EL (cell line): ENCODE measurements at places on chromosomes 16 and 17.
A peak's percentile ranks its signal among the peaks of the same experiment; 100 is the strongest.

- peak; percentile 66 for DNase-seq
These were observed 969.7 kb downstream of the CDH11 start for GRCh38 chr16:64151990-64152767.

GRCh38 chr17:51427856-51428255 is 167.5 kb downstream of the UTP18 start:
- DNase-seq, result no peak

GRCh38 chr16:4360538-4361021 is 9.5 kb upstream of the PAM16 start:
- no peak for DNase-seq

DNA sequence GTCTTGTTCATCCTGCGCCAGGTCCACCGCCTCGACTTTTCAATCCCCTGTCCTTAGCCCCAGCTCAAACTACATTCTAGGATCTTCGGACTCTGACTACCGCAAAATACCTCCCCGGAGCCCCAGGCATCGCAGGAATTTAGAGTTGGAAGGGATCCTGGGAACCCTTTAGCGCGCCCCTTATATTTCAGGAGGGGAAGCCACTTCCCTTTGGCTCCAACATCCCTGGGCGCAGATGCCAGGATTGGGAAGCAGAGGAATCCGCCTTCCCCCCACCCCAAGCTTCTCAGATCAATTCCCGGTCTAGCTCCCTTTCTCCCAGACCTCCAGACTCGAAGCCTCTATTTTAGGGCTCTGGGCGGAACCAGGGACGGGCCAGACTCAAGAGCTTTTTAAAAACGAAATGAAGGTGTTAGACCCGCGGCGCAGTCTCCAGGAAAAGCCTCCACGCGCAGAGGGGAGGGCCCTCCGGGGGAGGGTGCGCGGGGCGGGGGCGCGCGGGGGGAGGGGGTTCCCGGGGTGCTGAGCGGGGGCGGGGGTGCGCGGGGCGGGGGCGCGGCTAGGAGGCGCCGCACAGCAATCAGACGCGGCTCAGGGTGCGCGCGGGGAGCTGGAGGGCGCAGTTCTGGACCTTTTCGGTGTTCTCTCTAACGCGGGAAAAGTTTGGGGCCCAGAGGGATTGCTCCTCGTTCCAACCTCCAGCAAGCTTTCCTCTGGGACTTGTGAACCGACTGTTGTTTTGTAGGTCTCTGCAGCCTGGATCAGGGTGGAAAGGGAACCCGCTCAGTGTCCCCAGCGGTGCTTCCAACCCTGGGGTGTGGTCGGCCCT is 1.6 kb downstream of the AHSP start:
- DNase-seq, result peak; percentile 58

DNA sequence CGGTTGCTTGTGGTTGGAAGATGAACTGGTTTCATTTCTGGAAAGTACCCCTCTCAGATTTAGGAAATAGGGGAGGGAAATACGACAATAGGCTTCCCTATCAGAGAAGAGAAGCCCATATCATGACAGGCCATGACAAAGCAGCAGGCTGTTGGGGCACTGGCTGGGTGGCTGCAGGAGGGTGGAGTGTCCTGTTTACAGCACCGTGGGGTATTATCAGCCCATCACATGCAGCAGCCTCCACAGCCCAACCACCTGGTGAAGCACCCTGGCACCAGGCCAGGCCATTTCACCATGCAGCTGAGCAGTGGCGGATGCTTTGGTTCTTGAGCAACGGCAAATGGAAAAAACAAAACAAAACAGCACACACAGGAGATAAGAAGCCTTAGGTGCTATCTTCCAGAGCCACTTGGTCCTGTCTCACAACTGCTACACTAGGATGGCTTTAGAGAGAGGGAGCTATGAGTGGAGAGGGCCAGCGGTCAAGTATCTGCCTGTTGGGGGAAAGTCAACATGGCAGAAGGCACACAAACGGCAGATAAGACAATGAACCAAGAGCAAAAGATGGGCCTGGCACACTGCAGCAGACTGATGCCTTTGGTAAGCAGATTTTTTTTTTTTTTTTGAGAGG is 24.2 kb downstream of the FAM117A start:
- no peak for DNase-seq

DNA sequence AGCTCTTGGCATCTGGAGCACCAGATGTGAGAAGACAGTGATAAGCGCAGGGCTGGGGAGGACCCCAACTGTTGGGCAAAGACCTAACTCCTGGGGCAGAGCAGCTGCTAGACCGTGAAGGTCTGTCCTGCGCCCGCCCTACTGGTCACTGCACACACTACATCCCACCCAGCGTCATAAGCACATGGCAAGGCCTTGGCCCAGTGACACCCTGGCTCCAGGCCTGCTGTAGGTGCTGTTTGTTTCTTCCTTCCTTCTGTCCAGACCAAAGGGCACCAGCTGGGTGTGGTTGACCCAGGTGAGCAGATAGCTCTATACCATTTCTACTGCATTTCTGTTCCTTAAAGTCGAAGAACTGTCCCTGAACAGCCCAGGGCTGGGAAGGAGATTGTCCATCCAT is 6.4 kb downstream of the TRPV3 start:
- no peak for DNase-seq

DNA sequence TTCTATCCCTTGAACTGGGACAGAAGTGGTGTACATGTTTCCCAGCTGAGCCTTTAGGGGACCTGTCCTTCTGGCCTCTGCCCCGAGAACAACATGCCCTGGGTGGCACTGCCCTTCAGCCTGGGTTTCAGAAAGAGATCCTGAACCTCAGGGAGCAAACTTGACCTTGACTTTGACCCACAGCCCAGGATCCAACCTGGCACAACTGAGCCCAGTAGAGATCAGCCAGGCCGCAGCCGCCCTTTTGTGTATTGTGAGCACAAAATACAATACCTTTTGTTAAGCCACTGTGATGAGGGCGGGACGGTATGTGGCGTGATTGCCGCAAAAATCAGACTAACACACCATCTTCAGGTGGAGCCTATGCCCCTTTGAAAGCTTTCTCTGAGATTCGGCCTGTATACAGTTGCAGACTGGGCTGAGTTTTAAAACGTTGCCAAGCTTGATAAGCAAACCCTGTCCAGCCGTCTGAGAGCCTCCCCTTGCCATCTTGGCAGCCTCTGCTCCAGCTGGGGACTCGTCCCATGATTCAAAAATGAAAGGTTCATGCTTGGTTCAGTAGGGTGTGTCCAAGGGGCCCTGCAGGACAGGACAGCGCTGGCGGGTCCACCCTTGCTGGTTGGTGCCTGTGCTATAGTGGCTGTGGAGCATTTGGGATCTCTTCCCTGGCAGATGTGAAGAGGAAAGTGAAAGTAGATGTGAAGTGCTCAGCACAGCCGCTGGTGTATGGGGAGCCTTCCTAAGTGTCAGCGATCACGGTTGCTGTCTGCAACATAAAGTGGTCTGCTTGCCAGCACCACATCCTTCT is 40.3 kb downstream of the FOXL1 start:
- DNase-seq, result no peak

- DNase-seq, result peak; percentile 23
These were observed 28.7 kb upstream of the GAS7 start for GRCh38 chr17:10226930-10227695.

DNA sequence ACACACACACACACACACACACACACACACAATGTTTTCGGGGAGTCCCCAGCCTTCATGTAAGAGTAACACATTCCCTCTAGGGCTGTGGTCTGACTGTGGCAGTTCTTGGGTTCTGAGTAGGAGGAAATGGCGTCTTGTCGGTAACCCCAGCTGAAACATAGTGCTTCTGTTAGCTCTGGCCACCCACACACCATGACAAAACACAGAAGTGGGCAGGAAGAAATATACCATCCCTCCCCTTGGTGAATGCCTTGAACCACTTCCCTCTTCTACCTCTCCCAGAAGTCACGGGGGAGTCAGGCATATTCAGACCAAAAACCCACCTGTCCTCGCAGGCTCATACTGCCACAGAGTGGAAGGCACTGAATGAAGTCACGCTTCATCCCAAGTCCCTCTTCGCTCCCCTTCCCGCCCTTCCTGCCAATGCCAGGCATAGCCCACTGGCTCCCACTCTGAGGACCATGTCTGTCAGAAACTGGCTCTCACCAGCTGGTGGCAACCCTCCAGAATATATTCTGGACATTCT is 11.5 kb downstream of the SLC35B1 start:
- no peak for DNase-seq

- DNase-seq, result no peak
These were observed 167.0 kb downstream of the MAP2K4 start for GRCh38 chr17:12187658-12188057.

- no peak for DNase-seq
These were observed 281.4 kb downstream of the CPPED1 start for GRCh38 chr16:12522334-12522733.

DNA sequence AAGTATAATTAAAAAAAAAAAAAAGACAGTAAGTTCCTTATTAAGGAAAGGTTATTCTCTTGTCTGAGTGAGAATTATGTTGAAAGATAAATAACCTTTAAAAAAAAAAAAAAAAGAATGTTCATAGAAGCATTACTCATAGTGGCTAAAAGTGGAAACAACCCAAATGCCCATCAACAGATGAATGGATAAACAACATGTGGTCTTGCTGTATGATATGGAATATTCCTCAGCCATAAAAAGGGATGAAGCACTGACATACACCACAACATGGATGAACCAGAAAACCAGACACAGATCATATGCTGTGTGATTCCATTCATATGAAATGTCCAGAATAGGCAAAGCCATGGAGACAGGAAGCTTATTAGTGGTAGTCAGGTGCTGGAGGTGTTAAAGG is 9.2 kb upstream of the CCNF start:
- no peak for DNase-seq

- DNase-seq, result peak; percentile 20
These were observed 34.1 kb upstream of the CDC6 start for GRCh38 chr17:40253565-40253964.

- no peak for DNase-seq
These were observed 35.0 kb downstream of the PSME3IP1 start for GRCh38 chr16:57150682-57151330.

- no peak for DNase-seq
These were observed 217.5 kb downstream of the SOX9 start for GRCh38 chr17:72338304-72338703.

- no peak for DNase-seq
These were observed 194.1 kb downstream of the GSG1L start for GRCh38 chr16:27869411-27869810.

- DNase-seq, result no peak
These were observed 5.1 kb downstream of the MMD start for GRCh38 chr17:55416470-55417052.

DNA sequence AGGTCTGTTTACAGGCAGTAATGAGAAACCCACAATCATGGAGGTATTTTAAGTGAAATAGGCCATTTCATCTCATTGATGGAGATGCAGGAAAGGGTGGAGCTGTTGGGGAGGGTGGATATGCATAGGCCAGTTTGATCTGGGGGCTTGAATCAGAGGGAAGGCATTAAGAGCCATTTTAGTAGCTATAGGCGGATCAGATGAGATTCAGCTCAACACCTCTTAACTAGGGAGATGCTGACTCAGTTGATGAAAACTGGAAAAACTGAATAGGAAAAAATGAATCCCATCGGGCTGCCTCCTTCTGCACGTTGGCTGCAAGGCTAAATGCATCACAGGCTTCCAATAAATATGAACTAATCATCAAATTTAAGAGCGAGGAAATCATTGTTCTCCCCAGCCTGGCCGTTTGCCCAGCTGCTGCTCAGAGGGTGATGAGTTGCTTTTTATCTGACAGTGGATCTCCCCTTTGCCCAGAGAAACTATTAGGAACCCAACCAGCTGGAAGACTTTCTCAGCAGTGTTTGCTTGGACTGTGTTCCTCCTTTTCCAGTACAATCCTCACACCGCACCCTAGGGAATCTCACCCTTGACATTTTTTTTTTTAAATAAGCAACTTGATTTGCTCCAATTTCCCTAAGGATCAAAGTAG is 149.6 kb downstream of the SOX9 start:
- peak; percentile 79 for DNase-seq

DNA sequence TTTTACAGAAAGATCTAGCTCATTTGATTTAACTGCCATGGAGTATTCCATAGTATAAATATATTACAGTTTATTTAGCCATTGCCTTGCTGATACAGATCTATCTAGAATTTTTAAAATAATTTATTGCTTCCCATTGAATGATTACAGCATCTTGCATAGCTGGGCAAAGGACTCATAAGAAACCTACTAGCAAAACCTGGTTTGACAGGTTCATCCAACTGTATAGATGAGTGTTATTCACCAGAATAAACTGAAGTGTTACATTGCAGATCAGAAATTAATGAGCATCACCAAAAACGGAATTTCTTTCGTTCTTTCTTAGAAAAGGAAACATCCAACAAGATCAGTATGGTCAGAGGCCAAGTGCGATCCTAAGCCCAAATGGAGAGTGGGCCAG is 202.2 kb upstream of the CACNG5 start:
- DNase-seq, result no peak

GRCh38 chr16:86974120-86974519 is 343.1 kb downstream of the C16orf95 start:
- DNase-seq, result no peak

DNA sequence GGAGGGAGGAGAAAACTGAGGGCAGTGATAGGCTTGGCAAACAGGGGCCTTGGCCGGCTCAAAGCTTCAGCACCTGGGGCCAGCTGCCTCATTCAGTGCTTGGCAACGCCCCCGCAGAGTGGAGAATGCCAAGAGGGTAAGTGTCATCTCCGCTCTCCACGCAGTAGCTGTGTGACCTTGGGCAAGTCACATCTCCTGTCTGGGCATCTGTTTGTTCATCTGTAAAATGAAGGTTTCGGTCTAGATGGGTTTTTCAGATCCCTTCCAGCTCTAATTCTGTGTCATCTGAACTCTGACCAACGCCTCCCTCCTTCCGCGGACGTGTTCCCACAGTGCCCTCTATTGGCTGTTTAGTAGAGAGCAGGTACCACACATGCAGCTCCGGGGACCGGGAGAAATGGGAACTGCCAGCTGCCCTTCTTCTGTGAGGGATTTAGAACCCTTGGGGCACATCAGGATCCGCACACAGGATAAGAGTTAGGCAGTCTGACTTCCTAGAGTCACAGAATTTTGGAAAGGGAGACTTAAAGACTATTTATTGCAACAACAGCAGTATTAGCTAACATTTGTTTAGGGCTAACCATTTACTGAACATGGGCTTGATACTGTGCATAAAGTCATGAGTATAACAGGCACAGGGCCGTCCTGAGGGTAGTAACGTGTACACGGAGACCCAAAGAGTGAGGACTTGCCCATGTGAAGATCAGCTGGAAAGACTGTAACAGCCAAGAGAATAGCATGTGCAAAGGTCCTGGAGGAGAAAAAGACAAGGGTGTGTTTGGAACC is 26.8 kb downstream of the GP2 start:
- DNase-seq, result peak; percentile 37

DNA sequence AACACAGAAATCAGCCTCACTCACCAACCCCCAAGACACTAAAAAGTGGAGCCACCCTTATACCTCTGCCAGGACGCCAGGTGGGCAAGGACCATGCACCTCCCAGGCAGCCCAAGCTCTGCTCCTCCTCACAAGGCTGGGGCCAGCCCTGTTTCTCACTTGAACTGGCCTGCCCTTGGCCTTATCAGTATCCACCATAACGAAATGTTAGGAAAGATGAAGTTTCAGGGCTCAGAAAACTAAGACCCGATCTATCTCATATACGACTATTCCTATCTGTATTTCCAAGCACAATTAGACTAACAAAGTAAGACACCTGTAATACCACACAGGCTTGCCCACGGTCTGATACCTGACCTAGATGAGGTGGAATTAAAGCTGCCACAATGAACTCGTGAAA is 6.9 kb downstream of the FBXO31 start:
- no peak for DNase-seq
